CD8-positive, alpha-beta T cell (primary cell): ENCODE measurements at places on chromosomes 1 and 21.

DNA sequence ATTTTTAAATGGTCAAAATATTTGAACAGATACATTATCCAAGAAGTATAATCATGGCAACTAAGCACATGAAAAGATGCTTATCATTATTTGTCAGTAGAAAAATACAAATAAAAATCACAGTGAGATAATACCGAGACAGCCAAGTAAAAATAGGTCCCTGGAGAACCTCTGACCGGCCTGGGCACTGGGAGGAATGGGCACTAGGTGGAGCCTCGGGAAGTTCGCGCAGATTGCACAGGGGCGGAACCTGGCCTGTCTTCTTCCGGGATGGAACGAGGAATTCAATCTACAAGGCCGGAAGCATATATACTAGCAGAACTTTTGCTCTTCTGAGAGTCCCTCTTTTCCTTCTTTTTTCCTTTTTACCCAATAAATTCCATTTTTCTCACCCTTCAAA is 148.5 kb upstream of the CHRM3 start:
- DNase-seq, result no peak

DNA sequence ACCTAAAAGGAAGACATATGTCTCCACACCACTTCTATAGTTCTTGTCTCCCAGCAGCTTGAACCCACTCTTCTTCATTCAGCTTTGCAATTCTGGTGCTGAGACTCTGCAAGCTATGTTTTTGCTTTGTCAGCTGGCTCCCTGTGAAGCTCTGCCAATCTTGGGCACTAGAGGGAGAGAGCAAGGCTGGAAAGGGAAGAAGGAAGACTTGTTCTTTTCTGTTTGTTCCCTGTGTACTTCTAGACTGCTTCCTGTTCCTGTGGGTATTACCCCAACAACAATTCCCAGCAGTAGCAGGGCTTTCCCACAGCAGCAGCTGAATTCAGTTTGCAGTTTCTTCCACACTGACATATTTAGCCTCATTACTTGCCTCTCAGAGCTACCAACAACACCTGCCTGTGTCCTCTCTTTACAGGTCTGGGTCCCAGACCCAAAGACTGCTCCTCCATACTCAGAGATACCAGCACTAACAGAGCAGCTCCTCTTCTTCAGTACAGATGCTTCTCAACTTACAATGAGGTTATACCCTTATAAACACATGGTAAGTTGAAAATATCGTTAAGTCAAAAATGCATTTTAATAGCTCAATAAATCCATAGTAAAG is 275.2 kb upstream of the NEGR1 start:
- DNase-seq, result no peak

DNA sequence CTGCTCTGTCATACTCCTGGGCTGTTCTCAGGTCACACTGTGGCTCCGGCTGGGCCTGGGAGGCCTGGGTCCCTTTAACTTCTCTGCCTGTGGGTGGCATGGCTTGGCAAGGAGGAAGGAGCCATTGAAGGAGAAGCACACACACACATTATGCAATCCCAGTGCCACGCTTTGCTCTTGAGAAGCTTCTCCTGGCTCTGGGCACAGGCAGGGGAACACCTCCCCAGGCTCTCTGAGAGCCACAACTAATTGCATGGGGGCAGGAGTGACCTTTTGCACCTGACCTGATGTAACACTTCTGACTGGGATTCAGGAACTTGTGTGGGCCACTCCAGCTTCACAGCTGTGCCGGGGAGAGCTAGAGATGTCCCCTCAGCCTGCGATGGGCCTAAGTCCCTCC is 23.1 kb downstream of the LGR6 start:
- no peak for DNase-seq

DNA sequence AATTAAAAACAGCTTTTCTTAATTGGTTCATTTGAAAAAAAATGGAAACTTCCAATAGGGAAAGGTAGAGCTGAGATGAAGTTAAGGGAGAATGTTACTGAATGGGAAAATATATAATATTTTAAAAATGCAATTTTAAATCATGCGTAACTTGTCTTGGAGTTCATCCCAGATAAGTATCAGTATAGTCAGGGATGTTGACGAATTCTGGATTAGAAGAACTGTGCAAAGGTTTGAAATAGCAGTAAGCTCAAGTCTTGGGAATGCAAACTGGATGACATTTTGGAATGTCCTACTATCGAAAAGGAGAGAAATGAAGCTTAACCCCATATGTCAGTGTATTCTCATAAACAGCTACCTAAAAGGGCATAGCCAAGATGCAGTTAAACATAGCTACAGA is 4.0 kb upstream of the ST6GALNAC3 start:
- DNase-seq, result no peak

DNA sequence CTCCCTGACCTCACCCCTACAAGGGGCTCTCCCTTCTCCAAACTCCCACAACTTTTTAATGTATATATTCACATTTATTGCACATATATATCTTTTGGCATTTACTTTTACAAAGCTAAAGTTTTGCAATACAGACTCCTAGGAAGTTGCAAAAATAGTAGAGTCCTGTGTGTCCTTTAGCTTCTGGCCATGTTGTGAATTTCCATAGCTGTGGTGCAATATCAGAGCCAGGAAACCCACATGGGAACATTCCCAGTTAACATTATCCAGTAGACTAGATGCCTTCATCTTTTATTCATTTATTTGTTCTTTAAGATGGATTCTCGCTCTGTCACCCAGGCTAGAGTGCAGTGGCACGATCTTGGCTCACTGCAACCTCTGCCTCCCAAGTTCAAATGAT is 343.0 kb downstream of the PCP4 start:
- DNase-seq, result no peak

GRCh38 chr1:53249706-53250105 is 11.4 kb upstream of the MAGOH start:
- no peak for DNase-seq

GRCh38 chr1:196649990-196650389 is 1.9 kb upstream of the CFH start:
- no peak for DNase-seq

DNA sequence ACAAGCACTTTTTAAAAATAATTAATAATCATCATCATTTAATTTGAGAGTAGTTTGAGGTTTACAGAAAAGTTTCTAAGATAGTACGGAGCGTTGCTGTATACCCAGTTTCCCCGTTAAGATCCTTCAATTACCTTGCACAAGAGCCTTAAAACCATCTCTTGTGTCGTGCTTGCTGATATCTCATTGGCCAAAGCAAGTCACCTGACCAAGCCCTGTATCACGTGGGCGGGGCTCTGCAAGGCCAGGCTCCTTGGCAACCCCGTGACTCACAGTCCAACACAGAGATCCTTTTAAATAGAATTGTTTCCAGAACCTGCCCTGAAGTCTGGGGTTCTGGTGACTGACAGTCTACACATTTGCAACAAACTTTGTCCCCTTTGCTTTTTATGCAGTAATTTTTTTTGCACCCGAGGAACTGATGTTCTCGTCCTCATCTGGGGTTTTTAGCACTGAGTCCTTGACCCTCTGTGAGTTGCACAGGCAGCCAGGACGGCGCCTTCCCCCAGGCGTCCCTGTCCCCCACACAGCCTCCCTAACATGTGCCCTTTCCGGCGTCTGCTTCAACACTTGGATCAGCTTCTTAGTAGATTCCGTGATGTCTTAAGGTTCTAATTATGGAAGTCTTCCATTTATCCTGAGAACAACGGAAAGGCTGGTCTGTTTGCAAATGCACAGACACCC is 183.3 kb upstream of the TMEM51 start:
- DNase-seq, result no peak

GRCh38 chr1:204618148-204618760 is 67.3 kb downstream of the LRRN2 start:
- no peak for DNase-seq

DNA sequence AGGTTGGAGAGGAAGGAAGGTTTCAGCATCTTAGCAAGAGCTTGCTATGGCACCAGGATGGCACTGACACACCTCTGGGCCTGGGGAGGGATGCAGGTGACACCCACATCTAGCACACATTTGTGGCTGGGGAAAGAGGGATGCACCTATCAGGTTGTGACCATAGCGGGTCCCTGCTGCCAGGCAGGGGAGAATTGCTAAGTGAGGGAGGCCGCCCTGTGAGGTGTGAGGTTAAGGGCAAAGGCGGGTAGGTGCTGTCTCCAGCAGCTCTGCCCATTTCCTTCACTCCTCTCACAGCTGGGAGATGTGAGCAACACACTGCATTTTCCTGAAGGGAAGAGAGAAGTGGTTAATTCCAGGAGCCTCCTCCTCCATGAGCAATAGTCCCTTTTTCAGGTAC is 83.2 kb upstream of the TLR5 start:
- DNase-seq, result peak; percentile 37

GRCh38 chr21:15333136-15333710 is 268.4 kb upstream of the NRIP1 start:
- no peak for DNase-seq

GRCh38 chr1:209622841-209623829 is 29.1 kb downstream of the LAMB3 start:
- DNase-seq, result no peak
